ENCODE measurements at places on chromosomes 11 and 22.
A peak's percentile ranks its signal among the peaks of the same experiment; 100 is the strongest.

DNA sequence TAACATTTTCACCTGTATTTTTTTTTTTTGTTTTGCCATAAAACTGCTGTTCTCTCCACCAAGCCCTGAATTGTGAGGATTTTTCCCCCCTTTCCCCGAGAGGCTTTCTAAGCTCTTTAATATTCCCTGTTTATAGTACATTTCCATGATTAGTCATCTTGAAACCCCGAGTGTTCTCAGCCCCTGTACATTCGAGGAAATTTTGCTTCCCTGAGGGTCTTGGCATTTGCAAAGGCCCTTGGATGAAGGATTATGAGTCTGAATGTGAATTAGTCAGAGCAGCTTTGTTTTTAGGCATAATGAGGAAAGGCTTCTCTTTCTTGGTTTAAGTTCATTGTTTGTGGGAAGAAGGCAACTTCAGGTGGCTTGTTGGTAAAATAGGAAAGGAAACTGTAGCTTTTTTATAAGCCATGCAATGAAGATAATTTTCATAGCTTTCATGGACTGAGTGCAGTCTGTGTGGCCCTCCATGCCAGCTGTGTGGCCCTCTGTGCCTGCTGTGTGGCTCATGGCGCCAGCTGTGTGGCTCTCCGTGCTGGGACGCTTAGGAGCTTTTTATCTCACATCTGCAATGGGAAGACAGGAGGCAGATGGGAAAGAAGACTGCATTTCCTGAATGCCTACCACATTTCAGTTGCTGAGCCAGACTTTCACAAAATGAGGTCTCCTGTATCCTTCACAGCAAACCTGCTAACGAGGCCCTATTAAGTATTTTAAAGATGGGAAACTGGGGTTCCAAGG lies 129.0 kb downstream of the TEAD1 start:
- H3K27me3 ChIP-seq = no peaks in the 10 kb centered on the region
- peak; percentile 81 for DNase-seq
- H3K4me3 ChIP-seq = no peak overlapping the region
- H3K27ac ChIP-seq = peak overlapping the region; percentile 93
- H3K36me3 ChIP-seq = no peaks in the 10 kb centered on the region
- peaks cover 23% of the 10 kb centered on the region for H3K4me1 ChIP-seq

DNA sequence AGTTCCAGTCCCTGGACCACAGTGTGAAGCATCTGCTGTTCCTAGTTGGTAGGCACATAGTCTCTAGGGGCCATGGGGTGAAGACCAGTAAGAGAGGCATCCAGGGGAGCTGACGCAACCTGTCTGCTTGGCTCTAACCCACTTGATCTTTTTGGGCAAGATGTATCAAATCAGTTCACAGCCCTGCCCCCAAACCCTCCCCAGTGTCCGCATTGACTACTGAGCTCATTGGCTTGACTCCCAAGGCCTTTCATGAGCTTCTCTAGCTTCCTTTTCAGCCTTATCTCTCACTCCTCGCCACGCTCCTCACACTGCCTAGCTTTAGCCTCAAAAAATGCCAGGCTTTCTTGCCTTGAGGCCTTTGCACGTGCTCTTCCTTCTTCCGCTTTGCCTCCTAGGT lies 29.7 kb upstream of the ABCC8 start:
- peaks cover 54% of the 10 kb centered on the region for H3K27me3 ChIP-seq
- DNase-seq = no peak
- H3K27ac ChIP-seq = no peak overlapping the region
- no peaks in the 10 kb centered on the region for H3K36me3 ChIP-seq
- peaks cover 7% of the 10 kb centered on the region for H3K4me1 ChIP-seq
- no peak overlapping the region for H3K4me3 ChIP-seq

DNA sequence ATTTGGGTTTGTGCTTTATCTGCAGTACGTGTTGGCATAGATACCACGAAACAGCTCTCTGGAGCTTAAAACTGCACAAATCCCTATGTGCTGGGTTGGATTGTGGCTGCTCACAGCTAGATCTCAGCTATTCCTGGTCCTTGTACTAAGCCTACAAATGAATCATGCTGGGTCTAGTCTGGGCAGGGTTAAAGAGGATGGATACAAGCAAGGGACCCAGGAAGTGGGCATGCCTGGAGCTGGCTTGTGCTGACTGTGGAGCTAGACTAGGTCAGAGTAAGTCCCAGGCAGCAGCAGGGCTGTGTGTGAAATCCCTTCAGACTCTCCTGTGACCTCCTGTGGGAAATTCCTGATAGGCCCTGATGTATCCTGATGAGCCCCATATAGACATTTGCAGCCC lies 3.9 kb upstream of the E2F8 start:
- no peaks in the 10 kb centered on the region for H3K36me3 ChIP-seq
- no peak for DNase-seq
- no peak overlapping the region for H3K27ac ChIP-seq
- peaks cover 15% of the 10 kb centered on the region for H3K4me1 ChIP-seq

GRCh38 chr11:128862908-128863660 lies 4.0 kb downstream of the KCNJ1 start:
- H3K4me3 ChIP-seq = no peak overlapping the region
- H3K27me3 ChIP-seq = peaks cover 8% of the 10 kb centered on the region
- no peak overlapping the region for H3K27ac ChIP-seq
- peak; percentile 50 for DNase-seq
- peaks cover 12% of the 10 kb centered on the region for H3K4me1 ChIP-seq

DNA sequence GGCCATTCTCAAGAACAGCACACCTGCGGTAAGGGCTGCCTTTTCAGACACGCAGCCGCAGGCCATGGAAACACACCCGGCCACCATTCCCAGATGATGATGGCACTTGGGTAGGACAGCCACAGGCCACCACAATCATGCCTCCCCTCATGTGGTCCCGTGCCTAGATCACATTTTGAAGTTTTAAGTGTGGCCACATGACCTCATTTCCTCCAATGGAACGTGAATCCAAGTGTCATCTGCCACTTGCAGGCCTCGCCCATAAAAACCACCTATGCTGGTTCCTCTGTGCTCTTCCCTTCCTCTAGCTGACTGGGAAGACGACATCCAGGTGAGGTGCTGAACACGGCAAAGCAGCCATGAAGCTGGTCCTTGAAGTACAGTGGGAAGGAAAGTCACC lies 44.6 kb upstream of the SLC25A1 start:
- H3K36me3 ChIP-seq = peaks cover 62% of the 10 kb centered on the region
- DNase-seq = no peak
- H3K27ac ChIP-seq = no peak overlapping the region
- peaks cover 2% of the 10 kb centered on the region for H3K4me1 ChIP-seq
- no peaks in the 10 kb centered on the region for H3K27me3 ChIP-seq
- H3K4me3 ChIP-seq = no peak overlapping the region

DNA sequence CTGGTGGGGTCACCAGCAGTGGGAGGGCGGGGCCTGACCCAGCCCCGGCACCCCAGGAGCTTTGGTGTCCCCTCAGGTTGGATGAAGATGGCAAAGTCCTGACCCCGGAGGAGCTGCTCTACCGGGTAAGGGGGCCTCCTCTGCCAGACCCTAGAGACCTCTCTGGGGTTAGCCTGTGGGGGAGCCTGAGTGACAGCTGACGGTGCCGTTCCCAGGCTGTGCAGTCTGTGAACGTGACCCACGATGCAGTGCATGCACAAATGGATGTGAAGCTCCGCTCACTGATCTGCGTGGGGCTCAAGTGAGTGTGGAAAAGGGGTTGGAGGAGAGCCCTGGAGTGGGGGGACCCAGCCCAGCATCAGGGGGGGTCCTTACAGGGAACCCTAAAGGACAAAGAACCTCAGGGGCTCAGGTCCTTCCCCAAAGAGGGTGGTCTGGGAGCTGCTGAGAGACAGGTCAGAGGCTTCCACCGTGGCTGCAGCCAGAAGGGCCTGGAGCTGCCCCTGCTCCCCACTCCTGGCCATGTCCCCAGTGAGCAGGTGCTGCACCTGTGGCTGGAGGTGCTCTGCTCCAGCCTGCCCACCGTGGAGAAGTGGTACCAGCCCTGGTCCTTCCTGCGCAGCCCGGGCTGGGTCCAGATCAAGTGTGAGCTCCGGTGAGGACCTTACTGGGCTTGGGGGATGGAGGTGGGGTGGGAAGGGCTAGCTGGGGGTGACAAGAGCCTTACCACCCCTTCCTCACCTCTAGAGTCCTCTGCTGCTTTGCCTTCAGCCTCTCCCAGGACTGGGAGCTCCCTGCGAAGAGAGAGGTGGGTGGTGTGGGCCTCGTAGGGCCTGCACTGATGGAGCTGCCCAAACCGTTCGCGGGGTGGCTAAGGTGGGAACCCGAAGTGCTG lies 38.6 kb downstream of the SGSM3 start:
- peaks cover 5% of the 10 kb centered on the region for H3K4me1 ChIP-seq
- no peak overlapping the region for H3K27ac ChIP-seq
- peaks cover 78% of the 10 kb centered on the region for H3K36me3 ChIP-seq
- no peak for DNase-seq
- no peak overlapping the region for H3K4me3 ChIP-seq

DNA sequence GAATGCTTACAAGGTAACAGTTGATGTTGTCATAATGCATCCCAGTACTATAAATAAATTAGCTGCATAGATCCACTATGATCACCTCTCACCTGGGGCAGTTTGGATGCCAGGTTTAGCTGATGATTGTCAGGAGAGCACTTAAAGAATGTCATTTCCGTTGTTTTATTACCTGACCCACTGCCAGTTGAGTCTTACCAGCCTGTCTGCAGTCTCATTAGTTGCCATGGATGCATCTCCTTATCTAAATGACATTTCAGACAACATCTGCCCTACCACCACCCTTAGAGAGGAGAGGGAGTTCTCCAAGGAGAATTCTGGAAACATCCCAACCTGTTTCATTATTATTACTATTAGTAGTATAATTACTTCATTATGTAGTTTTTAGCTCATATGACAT lies 339.1 kb upstream of the API5 start:
- no peak for DNase-seq
- H3K36me3 ChIP-seq = no peaks in the 10 kb centered on the region
- no peak overlapping the region for H3K4me3 ChIP-seq
- no peaks in the 10 kb centered on the region for H3K4me1 ChIP-seq
- H3K27ac ChIP-seq = no peak overlapping the region

- H3K4me3 ChIP-seq = no peak overlapping the region
- H3K27ac ChIP-seq = no peak overlapping the region
- H3K27me3 ChIP-seq = peaks cover 32% of the 10 kb centered on the region
- DNase-seq = no peak
Observed at GRCh38 chr11:8288824-8289491, 25.3 kb upstream of the LMO1 start.

- peaks cover 22% of the 10 kb centered on the region for H3K4me1 ChIP-seq
- H3K36me3 ChIP-seq = no peaks in the 10 kb centered on the region
- H3K27me3 ChIP-seq = no peaks in the 10 kb centered on the region
- peak overlapping the region; percentile 1 for H3K27ac ChIP-seq
- peak; percentile 95 for DNase-seq
Observed at GRCh38 chr11:125082611-125083311, 19.7 kb downstream of the SLC37A2 start.

All from mesenchymal stem cell (in vitro differentiated cells and primary cell).